ENCODE measurements at places on chromosomes 16 and 17. TPM values are rescaled to one million over a fixed set of nuclear protein-coding genes. Genes with fewer than 3 reads are reported as not detected.

DNA sequence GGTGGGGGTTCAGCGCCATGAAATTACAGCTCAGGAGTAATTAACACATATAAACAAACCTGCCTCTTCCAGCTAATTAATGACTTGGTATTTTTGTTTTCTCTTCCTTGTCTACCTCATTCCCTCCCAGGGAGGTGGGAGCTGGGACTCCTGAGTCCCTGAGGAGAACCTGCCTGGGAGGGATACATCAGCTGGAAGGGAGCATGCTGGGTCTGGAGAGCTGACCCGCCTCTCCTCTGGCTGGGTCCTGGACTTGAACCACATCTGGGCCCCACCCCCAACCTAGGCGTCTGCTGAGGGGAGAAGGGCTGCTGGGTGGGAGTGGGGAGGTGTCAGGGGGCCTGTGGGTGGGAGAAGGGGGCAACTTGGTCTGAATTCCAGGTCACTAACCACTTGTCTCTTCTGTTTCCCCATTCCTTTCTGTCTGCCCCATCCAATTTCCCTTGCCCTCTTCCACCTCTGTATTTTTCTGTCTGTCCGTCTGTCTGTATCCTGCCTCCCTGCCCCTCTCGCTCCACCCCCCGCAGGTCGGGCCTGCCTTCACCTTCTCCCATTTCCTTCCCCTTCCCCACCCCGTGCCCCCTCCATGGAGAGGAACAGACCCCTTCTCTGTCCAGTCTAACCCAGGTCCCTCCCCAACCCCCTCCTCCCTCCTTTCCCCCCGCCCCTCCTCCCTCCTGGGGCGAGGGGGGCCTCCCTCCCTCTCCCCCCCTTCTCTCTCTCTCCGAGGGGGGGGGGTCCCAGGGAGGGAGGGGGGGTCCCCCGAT lies at the start of gene NLGN2:
Gene NLGN2 (plus strand): TSS at position 361 of the 767 bp plus-strand sequence. CDS start 411 bp downstream, outside the sequence.
- DNase-seq = no peak

Gene ATAD5
- 5.3 TPM for total RNA-seq

- no peak for DNase-seq
These were observed 90.9 kb upstream of the CORO6 start for GRCh38 chr17:29713626-29714025.

Gene PCYT2
- 46.2 TPM for total RNA-seq

DNA sequence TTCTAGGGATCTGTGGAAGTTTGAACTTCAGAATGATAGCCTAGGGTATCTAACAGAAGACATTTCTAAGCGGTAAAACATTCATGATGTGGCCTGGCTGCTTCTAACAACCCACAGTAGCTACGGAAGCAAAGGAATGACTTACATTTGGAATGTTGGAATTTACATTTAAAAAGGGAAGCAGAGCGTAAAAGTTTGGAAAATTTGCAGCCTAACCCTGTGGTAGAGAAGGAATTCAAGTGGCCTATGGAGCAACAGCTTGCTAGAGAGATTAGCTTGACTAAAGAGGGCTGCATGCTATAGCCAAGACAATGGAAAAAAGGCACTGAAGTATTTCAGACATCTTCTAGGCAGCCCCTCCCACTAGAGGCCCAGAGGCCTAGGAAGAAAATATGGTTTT lies 50.1 kb downstream of the HNF1B start:
- no peak for DNase-seq

Gene RPH3AL
- 5.4 TPM for total RNA-seq

GRCh38 chr17:79925242-79925957 lies 86.2 kb upstream of the CBX4 start:
- DNase-seq = no peak

Gene C16orf92
- not detected for total RNA-seq

DNA sequence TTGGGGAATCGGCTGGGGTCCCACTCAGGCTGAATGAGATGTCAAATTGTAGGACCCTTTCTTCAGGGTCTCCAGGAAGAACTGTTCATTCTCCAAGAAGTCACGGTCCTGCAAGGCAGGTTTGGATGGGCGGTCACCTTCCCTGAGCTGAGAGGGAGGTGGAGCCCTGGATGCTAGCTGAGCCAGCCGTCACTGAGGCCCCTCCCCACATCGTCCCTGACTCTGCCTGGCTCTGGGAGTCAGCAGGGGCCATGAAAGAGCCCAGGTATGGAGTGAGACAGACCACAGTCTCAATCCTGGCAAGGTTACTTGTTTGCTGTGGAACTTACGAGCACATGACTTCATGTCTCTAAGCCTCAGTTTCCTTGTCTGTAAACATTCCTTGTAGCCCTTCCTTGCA lies 6.0 kb upstream of the MRPL38 start:
- no peak for DNase-seq

Gene TOP2A
- total RNA-seq = 141 TPM

Gene AKAP1
- 26.6 TPM for total RNA-seq

DNA sequence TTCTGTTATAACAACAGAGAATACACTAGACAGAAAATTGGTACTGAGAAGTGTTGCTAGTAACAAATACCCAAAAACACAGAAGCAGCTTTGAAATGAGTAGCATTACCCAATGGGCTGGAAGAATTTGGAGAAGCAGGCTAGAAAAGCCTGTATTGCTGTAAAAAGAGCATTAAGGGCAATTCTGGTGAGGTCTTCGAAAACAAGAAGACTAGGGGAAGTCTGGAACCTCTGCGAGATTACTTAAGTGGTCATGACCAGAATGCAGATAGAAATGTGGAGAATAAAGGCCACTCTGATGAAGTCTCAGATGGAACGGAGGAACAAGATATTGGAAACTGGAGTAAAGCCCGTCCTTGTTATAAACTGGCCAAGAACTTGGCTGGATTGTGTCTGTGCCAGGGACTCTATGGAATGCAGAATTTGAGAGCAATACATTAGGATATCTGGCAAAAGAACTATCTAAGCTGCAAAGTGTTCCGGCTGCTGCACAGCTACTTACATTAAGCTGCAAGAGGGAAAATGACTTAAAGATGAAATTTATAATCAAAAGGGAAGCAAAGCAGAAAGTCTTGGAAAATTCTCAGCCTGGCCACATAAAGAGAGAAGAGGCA lies 44.9 kb upstream of the PEMT start:
- no peak for DNase-seq

DNA sequence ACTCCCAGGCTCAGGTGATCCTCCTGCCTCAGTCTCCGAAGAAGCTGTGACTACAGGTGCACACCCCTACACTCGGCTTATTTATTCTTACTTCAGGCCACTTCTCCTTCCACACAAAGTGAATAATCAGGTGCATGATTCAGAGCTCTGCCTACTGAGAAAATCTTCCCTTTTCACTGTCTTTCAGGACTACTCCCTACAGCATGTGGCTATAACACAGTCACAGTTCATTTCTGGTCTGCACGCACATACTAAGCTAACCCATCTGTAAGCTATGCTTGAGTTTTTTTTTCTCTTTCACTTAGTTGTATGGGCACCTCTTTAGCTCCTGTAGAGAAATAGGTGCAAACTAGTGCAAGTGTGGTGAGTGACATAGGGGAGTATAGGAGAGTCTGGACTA lies 7.6 kb upstream of the SLFN5 start:
- DNase-seq = no peak

GRCh38 chr17:50209472-50210239 lies 8.2 kb upstream of the COL1A1 start:
- no peak for DNase-seq

Gene LLGL2
- total RNA-seq = 5.4 TPM

All from pulmonary artery endothelial cell (primary cell).